ENCODE measurements at places on chromosomes 1 and 21. TPM values are rescaled to one million over a fixed set of nuclear protein-coding genes. Genes with fewer than 3 reads are reported as not detected.

The TSNAX gene
- polyA plus RNA-seq: 31.5 TPM

The MAP10 gene
- 2.3 TPM for polyA plus RNA-seq

The NT5C1A gene
- not detected for polyA plus RNA-seq

The DNMT3L gene
- 0.26 TPM for polyA plus RNA-seq

The AUNIP gene
- 21.9 TPM for polyA plus RNA-seq

The RGS7 gene
- polyA plus RNA-seq: 2.0 TPM

The PAFAH2 gene
- polyA plus RNA-seq: 5.7 TPM

The ITLN2 gene
- polyA plus RNA-seq: 8.0 TPM

The SMG5 gene
- polyA plus RNA-seq: 21.3 TPM

The SH2D5 gene
- 4.6 TPM for polyA plus RNA-seq

The LRRC71 gene
- 0.31 TPM for polyA plus RNA-seq

The C8A gene
- not detected for polyA plus RNA-seq

The DSTYK gene
- polyA plus RNA-seq: 6.1 TPM

The SPRR5 gene
- polyA plus RNA-seq: not detected

Data from GM23338 (cell line).